Foreskin fibroblast (primary cell): ENCODE measurements at places on chromosomes 3 and 15.

DNA sequence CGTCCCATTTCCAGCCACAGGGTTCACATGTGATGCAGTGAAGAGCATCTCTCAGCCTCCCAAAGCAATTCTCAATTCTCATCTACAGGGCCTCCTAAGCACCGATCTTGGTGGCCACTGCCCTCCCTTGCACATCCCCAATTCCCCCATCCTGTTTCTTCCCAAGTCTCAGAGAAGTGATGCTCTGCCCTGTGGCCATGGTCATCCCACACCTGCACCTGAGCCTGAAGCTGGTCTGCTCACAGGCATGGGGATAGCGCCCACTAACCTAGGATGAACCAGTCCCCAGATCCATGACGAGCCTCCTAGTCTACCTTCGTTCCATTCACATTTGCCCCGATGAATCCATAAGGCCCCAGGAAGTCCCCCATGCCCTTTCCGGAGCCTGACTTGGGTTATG lies 201.5 kb downstream of the UACA start:
- DNase-seq = no peak

DNA sequence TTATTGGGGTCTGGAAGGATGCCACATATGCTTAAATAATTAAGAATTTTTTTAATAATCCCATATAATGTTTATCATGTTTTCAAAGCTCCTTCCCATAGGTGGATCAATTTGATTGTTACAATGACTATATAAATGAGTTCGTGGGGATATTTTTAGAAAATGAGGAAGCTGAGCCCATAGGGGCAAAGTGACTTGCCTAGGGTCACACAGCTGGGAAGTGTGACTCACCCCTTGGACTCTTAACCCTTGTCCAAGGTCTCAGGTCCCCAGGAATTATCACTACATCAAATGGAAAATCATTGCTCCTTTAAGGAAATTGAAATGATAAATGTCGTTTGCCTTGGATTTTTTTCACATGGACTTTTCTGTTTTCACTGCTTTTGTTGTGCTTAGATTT lies 161.2 kb upstream of the RGMA start:
- DNase-seq = no peak

GRCh38 chr3:187978433-187979011 lies 175.4 kb upstream of the LPP start:
- no peak for DNase-seq

GRCh38 chr3:117133066-117133465 lies 423.5 kb downstream of the TUSC7 start:
- no peak for DNase-seq

DNA sequence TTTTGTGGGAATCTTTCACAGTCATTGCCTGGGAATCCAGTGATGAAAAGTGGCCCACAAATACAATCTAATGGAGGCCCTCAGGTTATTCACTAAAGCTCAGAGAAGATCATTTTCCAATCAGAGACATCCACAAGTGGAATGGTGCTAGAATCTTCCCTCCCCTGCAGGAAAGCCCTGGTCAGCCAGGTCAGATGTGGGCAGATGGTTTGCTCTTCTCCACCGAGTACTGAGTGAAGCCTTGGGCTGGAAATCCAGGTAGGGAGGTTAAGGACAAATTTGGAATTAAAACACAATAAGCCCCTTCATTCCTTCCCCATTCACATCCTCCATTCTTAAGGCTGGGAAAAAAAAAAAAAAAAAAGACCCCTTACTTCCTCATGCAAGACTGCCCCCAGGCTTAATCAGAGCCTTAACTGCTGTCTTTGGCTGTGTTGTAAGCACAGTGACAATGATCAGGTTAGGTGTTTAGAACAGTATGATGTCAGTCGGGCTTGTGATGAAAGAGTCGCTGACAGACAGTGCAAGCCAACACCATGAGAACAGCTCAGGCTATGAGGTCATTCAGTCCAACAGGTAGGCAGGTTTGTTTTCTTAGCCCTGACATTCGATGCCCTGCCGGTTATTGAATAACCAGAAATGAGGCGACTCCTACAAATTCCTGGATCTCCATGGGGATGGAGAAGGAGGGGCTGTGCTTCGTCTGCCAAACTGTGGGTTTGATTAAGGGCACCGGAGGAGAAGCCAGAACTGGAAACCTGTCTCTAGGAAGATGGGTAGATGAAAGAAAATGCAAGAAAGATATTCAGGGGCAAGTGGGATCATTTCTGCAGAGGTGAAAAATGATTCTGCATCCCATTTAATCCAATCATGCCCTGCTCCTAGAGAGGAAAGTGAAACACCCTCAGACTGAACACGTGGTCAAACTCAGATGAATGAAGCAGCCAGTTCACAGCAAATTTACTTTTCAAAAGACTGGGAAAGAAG lies 23.5 kb upstream of the HES1 start:
- DNase-seq = no peak

DNA sequence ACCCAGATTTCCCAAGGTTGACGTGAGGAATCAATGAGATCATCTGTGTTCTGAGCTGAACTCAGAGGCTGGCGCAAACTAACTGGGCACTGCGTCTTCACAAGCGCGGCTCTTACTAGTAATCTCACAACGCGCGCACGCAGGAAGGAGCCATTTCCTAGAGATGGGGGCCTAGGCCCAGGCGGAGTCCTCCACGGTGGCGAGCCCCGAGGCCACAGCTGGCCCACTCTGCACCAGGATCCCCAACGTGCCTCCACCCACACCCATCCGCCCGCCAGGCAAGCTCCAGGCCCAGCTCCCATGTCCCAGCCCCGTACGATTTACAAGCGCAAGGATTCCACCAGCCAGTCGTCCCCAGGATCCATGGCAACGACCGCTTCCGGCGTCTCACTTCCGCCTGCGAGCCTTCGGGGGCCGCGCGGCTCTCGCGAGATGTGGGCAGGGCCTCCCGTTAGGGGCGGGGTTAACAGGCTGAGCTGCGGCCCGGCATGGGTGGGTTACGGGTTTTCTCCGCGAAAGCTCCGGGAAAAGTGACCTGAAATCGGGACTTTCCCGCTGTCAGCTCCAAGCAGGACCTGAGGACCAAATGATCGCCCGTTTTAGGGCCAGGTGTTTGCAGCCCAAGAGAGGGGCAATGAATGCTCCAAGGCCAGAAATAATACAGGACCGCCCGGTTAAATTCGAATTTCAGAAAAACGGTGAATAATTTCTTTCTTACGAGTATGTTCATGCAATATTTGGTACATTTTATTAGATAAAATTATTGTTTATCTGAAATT lies at the start of gene WDR73:
Gene WDR73 (minus strand): TSS at position 374 of the 779 bp plus-strand sequence. CDS start 9 bp downstream, at position 365.
- DNase-seq = peak; percentile 92

DNA sequence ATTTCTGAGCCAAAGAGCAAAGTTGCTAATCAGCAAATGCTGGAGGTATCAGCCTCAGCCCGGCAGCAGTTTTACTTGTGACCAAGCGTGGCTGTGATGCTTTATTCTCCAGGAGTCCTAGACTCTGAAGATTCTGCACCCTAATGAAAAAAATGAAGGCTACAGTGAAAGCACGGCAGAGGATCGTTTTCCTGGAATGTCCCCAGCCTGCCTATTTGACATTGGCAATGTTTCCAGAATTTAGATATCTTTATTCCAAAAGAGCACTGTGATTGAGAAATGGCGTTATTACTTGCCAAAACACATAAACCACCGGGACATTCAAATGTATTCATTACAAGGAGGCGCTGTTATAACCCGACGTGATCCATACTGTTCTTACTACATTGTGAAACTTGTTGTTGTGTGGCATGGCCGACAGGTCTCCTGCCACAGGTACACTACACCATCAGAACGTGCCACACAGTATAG lies 263.8 kb downstream of the SLCO3A1 start:
- DNase-seq = peak; percentile 8
